CD14-positive monocyte (primary cell): ENCODE measurements at places on chromosomes 1 and 21.

DNA sequence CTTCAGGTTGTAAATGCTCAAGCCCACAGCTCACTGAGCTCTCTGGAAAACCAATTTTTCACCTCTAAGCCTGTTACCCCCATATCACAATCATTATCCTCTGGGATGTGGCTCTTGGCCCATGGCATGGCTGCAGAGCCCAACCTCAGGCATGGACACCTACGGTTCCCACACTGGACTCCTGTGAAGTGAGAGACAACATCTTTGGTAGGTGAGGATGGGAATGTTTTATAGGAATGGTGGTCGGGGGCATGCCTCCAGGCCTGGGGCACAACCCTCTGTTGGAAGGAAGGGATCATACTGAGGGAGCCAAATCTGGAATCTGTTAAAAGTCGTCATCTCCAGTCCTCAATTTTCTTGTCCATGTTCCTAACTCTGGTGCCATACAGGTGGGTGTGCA lies 179.1 kb downstream of the FOXD2 start:
- no peak overlapping the region for H3K4me3 ChIP-seq
- H3K27ac ChIP-seq: no peak overlapping the region
- no peaks in the 10 kb centered on the region for H3K36me3 ChIP-seq
- H3K27me3 ChIP-seq: no peaks in the 10 kb centered on the region
- H3K4me1 ChIP-seq: no peaks in the 10 kb centered on the region

DNA sequence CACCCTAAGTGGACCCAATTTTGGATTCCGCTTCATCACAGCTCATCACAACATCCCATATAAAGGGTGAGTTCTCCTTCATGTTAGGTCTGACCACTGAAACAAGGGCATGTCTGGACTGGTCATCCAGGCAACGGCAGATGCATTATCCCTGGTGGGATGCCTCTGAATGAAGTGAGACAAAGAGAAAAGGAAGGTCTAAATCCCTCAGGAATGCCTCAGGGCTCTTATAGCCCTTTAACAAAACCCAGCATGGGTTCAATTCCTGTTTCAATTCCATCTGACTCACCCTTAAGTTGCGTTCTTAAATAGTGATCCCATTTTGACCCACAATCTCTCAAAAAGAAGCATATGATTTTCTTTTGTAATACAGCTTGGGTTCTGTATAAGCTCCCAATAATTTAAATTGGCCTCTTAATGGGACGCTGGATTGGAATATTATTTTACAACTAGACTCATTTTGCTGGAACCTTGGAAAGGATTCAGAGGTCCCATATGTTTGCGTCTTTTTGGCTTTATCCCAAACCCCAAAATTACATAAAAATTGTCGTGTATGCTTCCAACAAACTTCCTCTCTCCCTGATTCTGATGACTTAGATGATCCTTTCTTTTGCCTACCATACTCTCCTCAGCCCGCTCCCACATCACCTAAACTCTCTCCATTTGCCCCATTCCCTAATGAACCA lies 287.4 kb upstream of the ZP4 start:
- H3K4me3 ChIP-seq: no peak overlapping the region
- DNase-seq: no peak
- H3K27me3 ChIP-seq: no peaks in the 10 kb centered on the region

- no peaks in the 10 kb centered on the region for H3K36me3 ChIP-seq
- no peak overlapping the region for H3K4me3 ChIP-seq
- no peaks in the 10 kb centered on the region for H3K27me3 ChIP-seq
- H3K27ac ChIP-seq: no peak overlapping the region
- peaks cover 19% of the 10 kb centered on the region for H3K4me1 ChIP-seq
- no peak for DNase-seq
Measured at GRCh38 chr1:201531551-201532425, 7.1 kb upstream of the NAV1 start.

DNA sequence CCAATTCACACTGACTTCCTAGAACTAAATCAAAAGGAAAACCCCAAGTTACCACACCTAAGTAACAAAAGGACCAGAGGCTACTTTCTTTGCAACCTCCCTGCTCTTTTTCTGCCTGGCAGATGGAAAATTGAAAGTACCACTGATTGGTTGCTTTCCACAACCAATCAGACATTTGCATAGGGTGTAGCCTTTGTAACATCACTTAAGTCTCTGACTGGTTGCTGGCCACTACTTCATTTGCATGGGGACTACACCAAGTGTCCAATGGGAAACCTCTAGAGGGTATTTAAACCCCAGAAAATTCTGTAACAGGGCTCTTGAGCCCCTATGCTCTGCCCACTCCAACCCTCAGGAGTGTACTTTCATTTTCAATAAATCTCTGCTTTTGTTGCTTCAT lies 365.0 kb downstream of the LTN1 start:
- no peaks in the 10 kb centered on the region for H3K4me1 ChIP-seq
- DNase-seq: no peak
- H3K27me3 ChIP-seq: no peaks in the 10 kb centered on the region
- no peak overlapping the region for H3K4me3 ChIP-seq

DNA sequence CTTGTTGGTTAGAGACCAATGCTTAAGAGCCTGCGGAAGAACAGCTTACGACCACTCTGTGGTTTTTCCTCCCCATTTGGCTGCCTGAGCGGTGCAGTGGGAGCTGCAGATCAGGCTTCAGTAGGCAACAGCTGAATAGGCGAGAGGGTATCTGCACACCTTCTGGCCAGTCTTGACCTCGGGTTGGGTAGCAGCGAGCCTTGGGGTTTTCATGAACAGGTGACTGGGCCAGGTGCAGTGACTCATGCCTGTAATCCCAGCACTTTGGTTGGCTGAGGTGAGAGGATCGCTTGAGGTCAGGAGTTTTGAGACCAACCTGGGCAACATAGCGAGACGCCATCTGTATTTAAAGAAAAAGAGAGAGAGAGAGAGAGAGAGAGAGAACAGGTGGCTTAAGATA lies 41.0 kb downstream of the NENF start:
- no peaks in the 10 kb centered on the region for H3K27me3 ChIP-seq
- H3K4me3 ChIP-seq: no peak overlapping the region
- no peak overlapping the region for H3K27ac ChIP-seq
- peaks cover 4% of the 10 kb centered on the region for H3K4me1 ChIP-seq
- no peak for DNase-seq
- no peaks in the 10 kb centered on the region for H3K36me3 ChIP-seq

DNA sequence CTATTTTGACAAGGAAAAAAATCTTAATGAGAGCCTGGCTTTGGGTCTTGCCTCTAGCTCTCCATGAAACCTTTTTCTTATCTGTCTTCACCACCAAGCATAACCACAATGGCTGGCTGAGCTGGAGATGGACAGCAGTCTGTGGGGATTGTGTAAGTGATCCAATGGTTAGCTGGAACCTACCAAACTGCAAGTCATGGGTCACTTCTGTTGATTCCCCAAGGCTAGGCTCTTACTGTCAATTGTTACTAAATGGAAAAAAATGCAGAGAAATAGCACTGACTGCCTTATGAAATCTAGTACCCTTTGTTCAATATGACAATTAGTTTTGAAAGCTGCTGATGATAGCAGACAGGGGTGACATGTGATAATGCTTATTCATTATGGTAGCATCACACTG lies 359.0 kb downstream of the ST6GALNAC3 start:
- H3K36me3 ChIP-seq: no peaks in the 10 kb centered on the region
- no peak overlapping the region for H3K4me3 ChIP-seq
- no peaks in the 10 kb centered on the region for H3K27me3 ChIP-seq
- no peak overlapping the region for H3K27ac ChIP-seq
- H3K4me1 ChIP-seq: no peaks in the 10 kb centered on the region

- no peak for DNase-seq
- H3K4me1 ChIP-seq: no peaks in the 10 kb centered on the region
- no peak overlapping the region for H3K4me3 ChIP-seq
- no peaks in the 10 kb centered on the region for H3K36me3 ChIP-seq
Measured at GRCh38 chr1:10841118-10841517, 44.7 kb upstream of the CASZ1 start.

DNA sequence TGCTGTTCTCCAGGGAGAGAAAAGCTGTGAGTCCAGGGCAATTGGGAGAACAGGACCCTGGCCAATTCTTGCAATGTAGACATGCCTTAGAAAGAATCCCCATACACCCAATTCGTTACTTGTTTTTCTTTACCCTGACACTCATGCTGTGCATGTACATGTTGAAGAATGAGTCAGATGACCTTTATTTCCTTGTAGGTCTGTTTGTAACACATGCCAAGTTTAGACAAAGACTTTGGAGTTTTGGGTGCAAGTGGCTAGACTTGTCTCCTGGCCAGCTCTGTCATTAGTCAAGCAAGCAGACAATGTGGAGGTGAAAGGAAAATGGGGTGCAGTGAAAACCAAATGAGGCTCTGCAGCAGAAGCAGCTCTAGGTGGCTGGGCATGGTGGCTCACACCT lies 38.1 kb downstream of the GNPAT start:
- peaks cover 35% of the 10 kb centered on the region for H3K36me3 ChIP-seq
- H3K27me3 ChIP-seq: no peaks in the 10 kb centered on the region
- H3K4me1 ChIP-seq: no peaks in the 10 kb centered on the region
- no peak overlapping the region for H3K27ac ChIP-seq
- no peak overlapping the region for H3K4me3 ChIP-seq
